ENCODE measurements at places on chromosomes 12 and 14. TPM values are rescaled to one million over a fixed set of nuclear protein-coding genes. Genes with fewer than 3 reads are reported as not detected.
A peak's percentile ranks its signal among the peaks of the same experiment; 100 is the strongest.

DNA sequence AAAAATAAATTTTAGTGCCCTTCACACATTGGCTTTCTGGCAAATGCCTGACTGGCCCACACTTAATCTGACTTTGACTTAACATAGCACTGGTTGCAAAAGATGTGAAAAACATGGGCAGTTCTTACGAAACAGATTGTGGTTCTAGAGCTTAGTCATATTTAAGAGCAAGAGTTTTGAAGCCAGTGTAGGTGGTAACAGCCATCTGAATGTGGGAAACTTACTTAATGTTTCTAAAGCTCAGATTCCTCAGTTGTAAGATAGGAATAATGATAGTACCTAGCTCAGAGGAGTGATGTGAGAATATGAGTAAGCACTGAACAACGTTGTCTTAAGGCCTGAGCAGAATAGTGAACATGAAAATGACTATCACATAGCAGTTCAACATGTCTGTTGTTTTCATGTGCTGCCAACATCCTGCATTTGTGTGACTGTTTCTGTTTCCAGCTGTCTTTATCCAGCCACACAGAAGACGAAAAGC, 262.7 kb downstream of the SYT1 start:
- H3K4me3 ChIP-seq: no peak overlapping the region
- H3K27ac ChIP-seq: no peak overlapping the region
- no peaks in the 10 kb centered on the region for H3K4me1 ChIP-seq
- H3K36me3 ChIP-seq: no peaks in the 10 kb centered on the region

TMEM63C gene
- 0.26 TPM for total RNA-seq

DNA sequence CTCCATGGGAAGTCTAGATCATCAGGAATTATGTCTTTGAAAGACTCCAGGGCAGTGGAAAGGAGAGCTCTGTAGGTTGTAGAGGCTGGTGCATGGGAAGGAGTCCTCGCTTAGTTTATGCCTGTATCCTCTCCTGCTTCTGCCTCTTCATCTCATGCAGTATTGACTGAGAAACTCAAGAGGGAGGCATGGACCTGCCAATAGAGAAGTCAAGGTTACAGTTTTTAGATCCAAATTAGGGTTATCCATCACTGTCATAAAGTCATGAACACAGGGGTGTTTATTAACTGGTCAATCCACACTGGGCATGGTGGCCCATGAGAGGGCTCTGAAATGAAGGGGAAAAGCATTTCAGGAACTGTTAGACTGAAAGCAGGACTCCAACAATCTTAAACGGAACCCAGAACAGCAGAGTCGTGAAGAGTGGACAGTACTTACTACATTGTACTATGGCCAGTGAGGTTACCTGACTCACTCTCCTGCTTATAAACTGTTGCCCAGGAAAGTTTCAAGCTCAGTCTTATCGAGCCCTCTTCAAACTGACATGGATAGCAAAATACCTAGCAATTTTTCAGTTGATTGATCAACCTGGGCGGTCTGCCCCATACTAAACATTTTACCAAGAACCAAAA, 30.1 kb upstream of the DHRS7 start:
- DNase-seq: no peak
- no peak overlapping the region for H3K4me3 ChIP-seq
- H3K36me3 ChIP-seq: no peaks in the 10 kb centered on the region
- no peak overlapping the region for H3K27ac ChIP-seq

DNA sequence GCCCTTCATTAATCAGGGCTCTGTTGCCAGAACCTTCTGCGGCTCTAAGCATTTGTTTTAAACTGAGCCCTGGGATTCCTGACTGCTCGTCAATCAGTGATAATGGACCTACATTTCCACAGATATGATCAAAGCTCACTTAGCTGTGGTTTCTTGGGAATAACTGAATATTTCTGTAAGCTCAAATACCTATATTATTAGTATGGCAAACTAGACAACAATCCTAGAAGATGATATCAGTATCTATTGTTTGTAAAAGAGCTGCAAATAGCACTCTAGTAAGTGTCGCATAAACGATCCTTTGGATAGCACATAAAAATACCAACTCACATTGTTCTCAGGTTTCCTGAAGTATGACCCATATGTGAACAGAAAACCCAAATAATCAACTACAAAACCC, 150.4 kb downstream of the PPM1H start:
- H3K27me3 ChIP-seq: no peaks in the 10 kb centered on the region
- H3K36me3 ChIP-seq: no peaks in the 10 kb centered on the region
- no peak overlapping the region for H3K4me3 ChIP-seq
- H3K4me1 ChIP-seq: no peaks in the 10 kb centered on the region

DNA sequence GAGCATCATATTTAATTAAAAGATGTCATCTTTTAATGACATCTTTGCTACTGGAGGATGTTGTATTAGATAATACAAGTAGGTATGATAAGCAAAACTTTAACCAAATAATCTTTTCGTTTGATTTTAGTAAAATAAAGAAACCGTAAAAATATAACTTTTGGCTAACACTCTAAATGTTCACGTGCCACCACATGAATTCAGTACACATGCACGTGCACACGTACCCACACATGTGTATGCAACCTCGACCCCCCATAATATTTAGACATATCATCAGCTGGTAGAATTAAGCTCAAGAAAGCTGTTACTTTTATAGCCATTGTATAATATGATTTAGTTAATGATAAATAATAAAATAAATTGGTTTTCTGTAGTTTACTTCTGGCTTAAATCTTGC, 566.6 kb upstream of the FBXO33 start:
- H3K36me3 ChIP-seq: no peaks in the 10 kb centered on the region
- no peak for DNase-seq
- H3K4me1 ChIP-seq: no peaks in the 10 kb centered on the region
- H3K27me3 ChIP-seq: no peaks in the 10 kb centered on the region
- no peak overlapping the region for H3K4me3 ChIP-seq

HOXC10 gene
- 32.0 TPM for total RNA-seq

GRCh38 chr14:95213774-95214173, 56.4 kb upstream of the DICER1 start:
- H3K27ac ChIP-seq: no peak overlapping the region
- no peak overlapping the region for H3K4me3 ChIP-seq
- no peaks in the 10 kb centered on the region for H3K27me3 ChIP-seq
- no peaks in the 10 kb centered on the region for H3K36me3 ChIP-seq
- DNase-seq: no peak

NTF3 gene
- 51.6 TPM for total RNA-seq

PTPRB gene
- total RNA-seq: 38.3 TPM

- no peak overlapping the region for H3K27ac ChIP-seq
- H3K27me3 ChIP-seq: no peaks in the 10 kb centered on the region
- no peak overlapping the region for H3K4me3 ChIP-seq
- no peak for DNase-seq
Observed at GRCh38 chr12:121781484-121781997, 11.9 kb downstream of the RHOF start.

DNA sequence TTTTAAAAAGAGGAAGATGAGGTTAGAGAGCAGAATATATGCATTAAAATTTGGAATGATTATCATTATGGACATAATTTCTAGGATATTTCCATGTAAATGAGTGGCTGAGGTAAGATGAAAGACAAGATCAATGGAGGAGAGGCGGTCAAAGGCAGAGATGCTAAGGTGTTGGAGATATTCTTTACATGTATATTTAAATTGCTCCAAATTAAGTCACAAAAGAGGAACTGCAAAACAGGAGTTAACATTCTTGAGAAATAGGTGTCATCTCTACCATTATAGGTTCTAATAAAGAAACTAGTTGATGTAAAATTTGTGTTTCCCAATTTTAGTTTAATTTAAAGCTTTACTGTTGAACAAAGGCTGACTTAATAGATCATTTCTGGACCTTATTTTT, 268.5 kb upstream of the PPFIA2 start:
- DNase-seq: no peak
- H3K4me3 ChIP-seq: no peak overlapping the region
- H3K4me1 ChIP-seq: no peaks in the 10 kb centered on the region
- no peak overlapping the region for H3K27ac ChIP-seq

ARMH4 gene
- 14.6 TPM for total RNA-seq

RNU4-1 gene
- total RNA-seq: 1,718 TPM

DNA sequence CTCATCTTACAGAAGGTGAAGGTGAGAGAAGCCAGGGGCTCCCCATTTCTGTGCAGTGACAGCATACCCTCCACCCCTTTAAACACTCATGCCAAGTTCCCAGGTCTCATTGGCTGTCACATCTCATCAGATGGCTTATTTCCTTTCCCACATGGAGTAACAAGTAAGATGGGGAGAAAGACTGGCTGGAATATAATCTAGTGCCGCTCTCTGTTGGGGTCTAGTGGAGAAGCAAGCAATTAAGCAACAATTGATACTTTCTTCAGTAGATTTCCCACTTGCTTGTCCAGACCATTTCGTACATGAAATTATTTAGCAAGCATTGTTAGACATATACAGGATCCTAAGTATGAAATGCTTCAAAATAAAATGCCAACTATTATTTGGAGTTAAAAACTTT, 92.2 kb downstream of the SLC5A8 start:
- no peak overlapping the region for H3K27ac ChIP-seq
- no peak for DNase-seq
- H3K4me3 ChIP-seq: no peak overlapping the region
- no peaks in the 10 kb centered on the region for H3K36me3 ChIP-seq
- H3K27me3 ChIP-seq: no peaks in the 10 kb centered on the region
- no peaks in the 10 kb centered on the region for H3K4me1 ChIP-seq

SOX5 gene
- 58.3 TPM for total RNA-seq

GRCh38 chr12:127565241-127565640, 701.7 kb upstream of the TMEM132C start:
- H3K4me1 ChIP-seq: no peaks in the 10 kb centered on the region
- no peak overlapping the region for H3K4me3 ChIP-seq
- DNase-seq: no peak

SRRM4 gene
- 0.88 TPM for total RNA-seq

DNA sequence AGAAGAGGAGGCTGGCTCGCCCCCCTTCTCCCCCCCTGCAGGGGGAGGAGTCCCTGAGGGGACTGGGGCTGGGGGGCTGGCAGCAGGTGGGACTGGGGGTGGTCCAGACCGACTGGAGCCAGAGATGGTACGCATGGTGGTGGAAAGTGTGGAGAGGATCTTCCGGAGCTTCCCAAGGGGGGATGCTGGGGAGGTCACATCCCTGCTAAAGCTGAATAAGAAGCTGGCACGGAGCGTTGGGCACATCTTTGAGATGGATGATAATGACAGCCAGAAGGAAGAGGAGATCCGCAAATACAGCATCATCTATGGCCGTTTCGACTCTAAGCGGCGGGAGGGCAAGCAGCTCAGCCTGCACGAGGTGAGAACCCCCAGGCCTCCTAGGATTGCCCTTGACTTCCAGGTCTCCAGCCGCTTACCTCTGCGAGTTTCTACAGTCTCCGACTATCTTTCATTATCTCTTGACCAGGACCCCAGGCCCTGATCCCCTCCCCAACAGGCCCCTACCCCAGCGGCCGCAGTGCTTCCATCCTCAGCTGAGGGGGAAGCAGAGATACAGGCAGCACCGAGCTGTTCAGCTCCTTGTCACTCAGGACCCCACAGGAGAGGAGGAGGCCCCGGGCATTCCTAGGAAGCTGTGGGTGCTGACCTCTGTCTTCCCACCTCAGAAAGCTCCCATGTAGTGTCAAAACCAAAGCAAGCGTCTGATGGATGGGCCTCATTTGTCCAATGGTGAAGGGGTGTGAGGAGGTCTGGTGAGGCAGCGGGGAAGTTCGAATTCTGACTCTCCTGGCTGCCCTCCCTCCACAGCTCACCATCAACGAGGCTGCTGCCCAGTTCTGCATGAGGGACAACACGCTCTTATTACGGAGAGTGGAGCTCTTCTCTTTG, 3.0 kb downstream of the NAB2 start:
- no peak overlapping the region for H3K4me3 ChIP-seq
- H3K27me3 ChIP-seq: no peaks in the 10 kb centered on the region
- peaks cover 6% of the 10 kb centered on the region for H3K4me1 ChIP-seq
- peak; percentile 70 for DNase-seq

GTF2H3 gene
- total RNA-seq: 18.1 TPM

- no peak for DNase-seq
- H3K4me1 ChIP-seq: no peaks in the 10 kb centered on the region
- H3K4me3 ChIP-seq: no peak overlapping the region
- H3K27me3 ChIP-seq: no peaks in the 10 kb centered on the region
- no peaks in the 10 kb centered on the region for H3K36me3 ChIP-seq
Observed at GRCh38 chr12:79487386-79488110, 203.2 kb downstream of the PAWR start.

- H3K36me3 ChIP-seq: peaks cover 7% of the 10 kb centered on the region
- DNase-seq: peak; percentile 56
- no peak overlapping the region for H3K27ac ChIP-seq
- H3K27me3 ChIP-seq: no peaks in the 10 kb centered on the region
- H3K4me1 ChIP-seq: no peaks in the 10 kb centered on the region
Observed at GRCh38 chr12:104823985-104824461, 134.1 kb downstream of the SLC41A2 start.

- no peak for DNase-seq
- H3K4me1 ChIP-seq: no peaks in the 10 kb centered on the region
- H3K27me3 ChIP-seq: no peaks in the 10 kb centered on the region
- no peaks in the 10 kb centered on the region for H3K36me3 ChIP-seq
- no peak overlapping the region for H3K27ac ChIP-seq
Observed at GRCh38 chr14:94942601-94943000, 172.7 kb upstream of the GSC start.

GRCh38 chr14:106203438-106203837, 677.1 kb downstream of the TMEM121 start:
- no peaks in the 10 kb centered on the region for H3K36me3 ChIP-seq
- no peak for DNase-seq
- no peak overlapping the region for H3K4me3 ChIP-seq
- H3K4me1 ChIP-seq: no peaks in the 10 kb centered on the region

KRT79 gene
- not detected for total RNA-seq

- H3K4me1 ChIP-seq: no peaks in the 10 kb centered on the region
- DNase-seq: no peak
- H3K27ac ChIP-seq: no peak overlapping the region
Observed at GRCh38 chr14:67710209-67710608, 8.5 kb downstream of the RDH12 start.

MMP14 gene
- 206 TPM for total RNA-seq

- no peaks in the 10 kb centered on the region for H3K36me3 ChIP-seq
- no peaks in the 10 kb centered on the region for H3K27me3 ChIP-seq
- no peaks in the 10 kb centered on the region for H3K4me1 ChIP-seq
- H3K4me3 ChIP-seq: no peak overlapping the region
- DNase-seq: no peak
Observed at GRCh38 chr14:82642425-82642824, 1108.8 kb upstream of the SEL1L start.

- H3K4me1 ChIP-seq: no peaks in the 10 kb centered on the region
- no peak overlapping the region for H3K27ac ChIP-seq
- H3K36me3 ChIP-seq: no peaks in the 10 kb centered on the region
Observed at GRCh38 chr14:68535404-68536017, 257.4 kb downstream of the ZFP36L1 start.

DNA sequence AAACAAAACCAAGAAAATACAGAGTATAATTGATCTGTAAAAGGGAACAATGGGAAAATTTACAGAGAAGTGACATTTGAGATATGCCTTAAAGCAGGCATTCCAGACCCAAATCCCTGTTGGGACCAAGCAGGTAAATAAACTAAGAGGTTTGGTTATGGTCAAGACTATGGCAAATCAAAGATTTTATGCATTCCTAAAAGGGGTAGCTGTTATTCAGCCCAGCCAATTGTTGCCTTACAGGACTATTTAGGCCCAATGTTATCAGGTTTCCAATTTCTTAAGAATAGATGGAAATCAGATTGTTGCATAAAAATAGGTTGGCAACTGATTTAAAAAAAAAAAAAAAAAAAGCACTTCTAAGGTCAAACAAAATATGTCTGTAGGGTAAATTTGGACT, 5.3 kb downstream of the DNAI7 start:
- no peaks in the 10 kb centered on the region for H3K27me3 ChIP-seq
- no peak for DNase-seq
- H3K27ac ChIP-seq: no peak overlapping the region

GRCh38 chr12:85057370-85057963, 21.3 kb downstream of the LRRIQ1 start:
- no peaks in the 10 kb centered on the region for H3K4me1 ChIP-seq
- H3K36me3 ChIP-seq: no peaks in the 10 kb centered on the region
- no peaks in the 10 kb centered on the region for H3K27me3 ChIP-seq
- no peak for DNase-seq
- H3K4me3 ChIP-seq: no peak overlapping the region

MAP3K9 gene
- 1.5 TPM for total RNA-seq
